Epithelial cell of prostate (primary cell): ENCODE measurements at places on chromosomes 4 and X.
A peak's percentile ranks its signal among the peaks of the same experiment; 100 is the strongest.

- DNase-seq = no peak
Observed at GRCh38 chr4:127957105-127957504, 7.9 kb downstream of the MFSD8 start.

DNA sequence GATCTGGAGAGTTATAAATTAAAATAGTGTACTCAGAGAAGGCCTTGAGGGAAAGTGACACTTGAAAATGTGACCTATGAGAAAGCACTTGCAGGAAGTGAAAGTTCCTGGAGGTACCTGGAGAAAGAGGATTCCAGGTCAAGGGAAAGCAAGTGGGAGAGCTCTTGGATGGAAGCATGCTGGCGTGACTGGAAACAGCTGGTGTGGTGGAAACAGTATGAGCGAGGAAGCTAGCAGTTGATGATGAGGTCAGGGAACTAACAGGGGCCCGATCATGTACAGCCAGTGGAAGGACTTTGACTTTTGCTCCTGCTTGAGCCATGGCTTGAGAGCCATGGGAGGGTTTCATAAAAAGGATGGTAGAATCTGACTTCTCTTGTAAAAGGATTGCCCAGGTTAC lies 9.5 kb upstream of the CLCN5 start:
- no peak for DNase-seq

DNA sequence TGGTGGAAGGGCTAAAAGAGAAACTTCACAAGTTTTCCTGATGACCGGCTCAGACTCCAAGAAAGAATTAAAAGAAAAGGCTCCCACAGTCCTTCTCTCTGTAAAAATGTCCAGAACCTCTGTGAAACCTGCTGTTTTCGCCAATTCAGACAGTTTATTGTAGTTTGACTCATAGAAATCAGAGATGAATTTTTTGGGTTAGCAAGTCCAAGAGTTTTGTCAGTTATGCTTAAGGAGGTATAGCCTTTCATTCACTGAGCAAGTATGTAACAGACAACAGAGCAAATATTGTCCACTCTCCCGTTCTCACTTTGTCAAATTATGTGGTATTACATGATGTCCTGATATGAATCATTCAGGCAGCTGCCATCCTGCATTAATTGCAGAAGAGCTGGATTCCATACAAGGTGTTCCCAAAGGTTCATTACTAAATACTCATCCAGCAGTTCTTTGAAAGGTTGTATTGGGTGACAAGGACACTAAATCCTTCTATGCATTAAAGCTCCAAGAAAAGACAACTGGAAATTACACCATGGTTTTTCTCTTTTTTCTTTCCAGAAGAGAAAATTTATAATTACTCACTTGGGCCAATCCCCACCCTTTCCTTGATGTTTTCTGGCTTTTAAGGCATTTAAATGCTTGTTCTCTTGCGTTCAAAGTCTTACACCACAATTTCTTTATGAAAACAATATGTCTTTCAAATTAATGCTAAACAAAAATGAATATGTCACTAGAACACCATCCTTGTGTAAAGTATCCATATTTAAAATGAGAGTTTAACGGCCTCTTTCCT lies 30.0 kb upstream of the PLAC1 start:
- no peak for DNase-seq

DNA sequence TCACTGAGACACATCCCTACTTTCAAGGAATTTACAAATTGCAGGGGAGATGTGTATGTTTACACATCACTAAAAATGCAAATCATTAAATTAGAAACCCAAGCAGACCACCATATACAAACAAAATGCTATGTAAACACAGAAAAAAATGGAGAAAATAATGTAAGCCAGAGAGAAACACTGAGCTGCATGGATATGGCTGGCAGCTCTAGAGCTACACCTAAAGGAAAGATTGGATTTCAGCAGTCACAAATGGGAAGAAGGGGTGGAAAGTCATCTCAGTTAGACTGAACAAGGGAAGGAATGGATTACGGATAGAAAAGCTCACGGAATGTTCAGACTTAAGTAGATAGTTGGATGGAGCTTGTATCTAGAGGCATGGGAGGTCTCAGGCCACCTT lies 186.3 kb downstream of the MOSPD2 start:
- no peak for DNase-seq

DNA sequence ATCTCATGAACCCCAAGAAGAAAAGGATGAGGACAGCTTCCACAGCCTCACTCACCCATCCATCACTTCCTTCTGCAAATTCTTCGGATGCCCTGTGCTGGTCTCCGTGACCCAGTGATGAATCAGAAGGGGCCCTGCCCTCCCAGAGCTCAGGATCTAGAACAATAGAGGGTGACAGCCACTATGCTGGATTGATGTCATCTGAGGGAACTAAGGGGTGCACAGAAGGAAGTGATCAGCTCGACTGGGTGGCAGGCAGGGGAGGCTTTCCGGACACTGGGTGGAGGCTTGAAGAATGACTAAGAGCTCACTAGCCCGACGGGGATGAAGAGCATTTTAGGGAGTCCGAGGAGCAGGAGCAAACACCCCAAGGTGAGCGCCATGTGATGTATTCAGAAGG lies 1.4 kb upstream of the ZNF185 start:
- DNase-seq = peak; percentile 31

- no peak for DNase-seq
Observed at GRCh38 chr4:98951710-98952109, 22.8 kb upstream of the EIF4E start.

- DNase-seq = no peak
Observed at GRCh38 chrX:53086464-53086863, 4.3 kb downstream of the TSPYL2 start.

DNA sequence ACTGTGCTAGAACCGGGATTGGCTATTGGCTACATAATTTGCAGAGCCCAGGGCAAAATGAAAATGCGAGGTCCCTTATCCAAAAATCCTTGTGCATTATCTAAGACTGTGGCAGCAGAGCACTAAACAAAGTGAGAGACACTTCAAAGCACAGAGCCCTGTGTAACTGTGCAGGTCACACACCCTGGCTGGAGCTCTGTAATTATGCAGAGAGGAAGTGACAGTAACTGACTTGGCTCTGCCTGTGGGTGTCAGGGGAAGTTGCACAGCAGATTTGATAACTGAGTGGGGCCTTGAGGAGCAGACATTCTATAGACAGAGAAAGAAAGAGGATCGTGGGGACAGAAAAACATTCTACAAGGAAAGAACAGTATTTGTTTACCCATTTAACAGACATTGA lies 173.5 kb upstream of the FMR1 start:
- DNase-seq = no peak

DNA sequence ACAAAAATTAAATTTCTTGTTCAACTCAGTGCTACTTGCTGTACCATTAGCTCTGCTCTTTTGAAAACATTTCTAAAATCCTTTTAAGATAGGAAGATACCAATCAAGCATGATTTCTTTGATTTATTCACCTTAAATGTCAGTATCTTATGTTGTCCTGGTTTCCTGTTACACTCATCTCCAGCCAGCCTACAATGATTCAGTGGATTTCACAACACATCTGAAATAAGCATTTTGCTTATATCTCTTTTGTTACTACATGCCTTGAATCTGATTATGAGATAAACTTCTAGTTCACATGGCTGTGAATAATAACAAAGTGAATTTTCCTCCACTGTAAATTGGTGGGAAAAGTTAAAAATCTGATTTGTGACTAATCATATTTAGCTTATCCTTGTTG lies 112.5 kb upstream of the BMP3 start:
- DNase-seq = peak; percentile 22

DNA sequence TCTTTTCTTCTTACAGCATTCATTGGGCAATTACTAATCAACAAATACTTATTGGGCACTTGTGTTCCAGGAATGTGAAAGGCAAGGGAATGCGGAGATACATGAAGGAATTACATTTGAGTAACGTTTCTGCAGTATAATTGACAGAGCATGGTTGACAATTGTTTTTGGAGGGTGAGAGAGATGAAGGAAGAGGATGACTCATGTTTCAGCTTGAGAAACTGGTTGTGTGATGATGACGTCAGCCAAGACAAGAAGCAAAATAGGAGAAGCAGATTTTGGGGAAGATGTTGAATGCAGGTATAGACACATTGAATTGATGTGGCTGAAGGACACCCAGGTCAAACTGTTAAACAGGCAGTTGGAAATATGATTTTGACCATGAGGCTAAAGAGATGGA lies 8.0 kb upstream of the CPEB2 start:
- DNase-seq = no peak

DNA sequence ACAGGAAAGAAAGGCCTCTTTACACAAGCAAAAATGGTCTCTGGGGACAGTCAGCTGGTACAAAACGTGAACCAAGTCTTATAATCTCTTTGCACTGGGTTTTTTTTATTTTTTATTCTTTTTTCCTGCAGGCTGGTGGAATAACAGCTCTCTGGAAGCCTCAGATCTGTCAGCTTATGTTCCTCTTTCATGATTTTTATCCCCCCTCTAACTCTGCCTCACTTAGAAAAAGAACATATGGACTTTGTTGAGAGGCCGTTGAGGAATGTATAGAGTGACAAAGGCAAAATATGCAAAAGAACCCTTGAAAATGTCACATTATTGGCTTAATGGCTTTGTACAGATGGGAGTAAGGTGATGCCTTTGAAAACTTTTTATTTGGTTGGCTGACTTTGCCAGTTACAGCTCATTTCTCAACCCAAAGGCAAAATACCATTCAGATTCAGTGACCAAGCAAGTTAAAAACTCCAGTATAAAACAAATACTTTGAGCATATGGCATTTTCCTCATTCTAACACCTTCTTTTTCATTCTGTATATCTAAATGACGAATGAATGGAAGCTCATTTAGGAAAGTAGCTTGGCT lies 111.1 kb downstream of the RNF150 start:
- no peak for DNase-seq

GRCh38 chrX:101550751-101551379 lies 518 bp downstream of the ARMCX1 start:
- no peak for DNase-seq

DNA sequence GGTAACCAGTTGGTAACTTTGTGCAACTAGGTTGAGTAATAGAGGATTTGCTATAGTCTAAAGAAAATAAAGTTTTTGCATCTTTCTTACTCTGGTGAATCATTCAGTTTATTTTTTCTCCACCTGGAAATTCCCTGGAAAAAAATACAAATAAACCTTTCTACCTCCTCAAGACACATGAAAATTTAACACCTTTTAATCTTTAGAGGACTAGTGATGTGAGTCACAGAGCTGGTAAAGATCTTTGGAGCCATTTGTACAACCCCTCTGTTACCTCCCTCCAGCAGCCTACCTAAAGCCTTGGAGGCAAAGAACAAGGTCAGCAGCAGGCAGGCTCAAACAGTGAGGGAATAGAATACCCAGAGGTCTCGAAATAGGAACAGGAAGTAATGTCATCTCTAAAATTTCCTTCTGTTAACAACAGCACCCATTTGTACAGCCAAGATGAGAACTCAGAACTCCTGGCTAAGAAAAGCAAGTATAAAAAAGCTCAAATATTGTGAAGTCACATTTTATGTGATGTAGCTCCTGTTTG lies 10.2 kb upstream of the MAOB start:
- no peak for DNase-seq

- no peak for DNase-seq
Observed at GRCh38 chr4:123449362-123449761, 52.8 kb downstream of the SPRY1 start.

- DNase-seq = no peak
Observed at GRCh38 chr4:159097785-159098184, 5.1 kb upstream of the RAPGEF2 start.

- no peak for DNase-seq
Observed at GRCh38 chr4:9979101-9979701, 42.1 kb downstream of the SLC2A9 start.

- peak; percentile 69 for DNase-seq
Observed at GRCh38 chr4:14853176-14853943, 148.9 kb upstream of the CPEB2 start.

- DNase-seq = no peak
Observed at GRCh38 chr4:66123190-66123589, 452.9 kb upstream of the EPHA5 start.

- no peak for DNase-seq
Observed at GRCh38 chr4:150005537-150005936, 72.7 kb upstream of the DCLK2 start.
